ENCODE measurements at places on chromosomes 1 and 21.

DNA sequence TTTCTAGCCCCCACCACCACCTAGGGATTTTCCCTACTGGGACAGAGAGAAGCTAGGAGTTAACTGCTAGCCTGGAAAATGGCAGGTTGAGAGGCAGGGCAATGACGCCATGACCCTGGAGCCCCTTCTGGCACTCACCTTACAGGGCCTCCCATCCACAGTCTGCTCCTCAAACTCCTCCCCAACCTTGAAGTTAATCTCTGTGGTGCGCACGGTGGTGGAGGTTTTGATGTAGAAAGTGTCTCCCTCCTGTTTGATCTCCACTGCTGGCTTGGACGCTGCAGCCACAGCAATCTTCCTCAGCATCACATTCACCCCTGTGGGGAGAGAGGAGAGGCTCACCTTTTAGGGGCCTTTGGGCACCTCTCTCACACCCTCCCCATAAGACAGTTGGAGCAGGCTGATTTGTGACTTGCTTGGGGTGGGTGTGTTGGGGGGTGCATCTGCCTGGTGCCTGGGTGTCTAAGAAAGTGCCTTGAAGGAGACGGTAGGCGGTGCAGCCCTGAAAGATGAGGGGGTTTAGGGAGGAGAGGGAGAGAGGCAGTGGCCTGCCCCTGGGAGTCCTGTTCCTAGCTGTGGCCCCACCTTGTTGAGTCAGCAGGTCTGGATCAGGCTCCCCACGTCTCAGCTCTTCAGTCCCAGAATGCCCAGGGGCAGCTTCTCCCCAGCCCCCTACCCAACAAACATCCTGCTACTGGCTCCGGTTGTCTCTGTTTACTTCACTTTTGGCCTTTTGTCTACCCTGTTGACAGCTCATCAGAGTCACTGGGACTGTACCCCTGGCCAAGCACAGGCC, 4.4 kb downstream of the CRABP2 start:
- DNase-seq: no peak

DNA sequence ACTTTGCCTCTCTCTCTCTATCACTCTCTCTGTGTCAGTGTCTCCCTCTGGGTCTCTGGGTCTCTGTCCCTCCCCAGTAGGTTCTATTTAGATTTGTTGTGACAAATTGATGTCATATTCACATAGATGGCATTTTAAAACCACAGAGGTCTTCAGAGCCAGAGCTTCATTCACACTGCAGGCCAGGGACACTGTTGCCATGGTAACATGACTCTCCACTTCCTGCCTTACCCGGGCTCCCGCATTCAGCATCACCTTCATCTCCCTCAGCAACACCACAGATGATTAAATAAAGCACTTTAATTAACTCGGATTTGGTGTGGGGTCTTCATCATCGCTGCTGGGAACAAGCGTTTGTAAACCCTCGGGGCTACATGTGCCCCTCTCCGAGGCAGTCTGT, 132.6 kb downstream of the ETS2 start:
- DNase-seq: no peak

DNA sequence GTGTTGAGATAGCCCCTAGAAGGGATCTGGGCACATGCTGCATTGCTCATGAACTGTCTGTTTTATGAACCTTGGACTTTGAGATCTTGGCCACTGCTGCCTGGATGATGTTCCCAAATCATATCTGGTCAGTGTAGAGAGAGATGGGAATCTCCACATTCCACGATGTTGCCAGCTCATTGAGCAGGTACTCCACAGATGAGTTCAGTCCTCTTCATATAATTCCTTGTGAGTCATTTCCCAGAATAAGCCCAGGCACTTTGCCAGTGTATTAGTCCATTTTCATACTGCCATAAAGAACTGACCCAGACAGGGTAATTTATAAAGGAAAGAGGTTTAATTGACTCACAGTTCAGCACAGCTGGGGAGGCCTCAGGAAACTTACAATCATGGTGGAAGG, 254.0 kb upstream of the RUNX1 start:
- DNase-seq: peak; percentile 86

GRCh38 chr1:46408356-46409062, 14.4 kb downstream of the FAAH start:
- DNase-seq: no peak

DNA sequence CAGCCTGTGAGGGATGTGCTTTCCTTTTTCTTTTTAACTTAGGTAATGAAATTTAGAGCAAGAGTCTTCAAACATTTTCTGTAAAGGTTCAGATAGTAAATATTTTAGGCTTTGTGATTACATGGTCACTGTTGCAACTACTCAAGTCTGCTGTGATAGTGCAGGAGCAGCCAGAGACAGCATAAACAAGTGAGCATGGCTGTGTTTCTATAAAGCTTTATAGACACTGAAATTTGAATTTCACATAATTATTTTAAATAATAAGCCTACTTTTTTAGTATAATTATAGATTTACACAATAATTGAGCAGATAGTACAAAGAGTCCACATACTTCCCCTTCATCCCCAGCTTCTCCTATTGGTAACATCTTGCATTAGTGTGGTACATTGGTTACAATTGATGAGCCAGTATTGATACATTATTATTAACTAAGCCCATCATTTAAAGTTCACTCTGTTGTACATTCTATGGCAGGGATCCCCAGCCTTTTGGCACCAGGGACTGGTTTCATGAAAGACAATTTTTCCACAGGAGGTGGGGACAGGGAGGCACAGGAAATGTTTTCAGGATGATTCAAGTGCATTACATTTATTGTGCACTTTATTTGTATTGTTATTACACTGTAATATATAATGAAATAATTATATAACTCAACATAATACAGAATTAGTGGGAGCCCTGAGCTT, 3.0 kb downstream of the ATF6 start:
- DNase-seq: no peak

GRCh38 chr1:217891966-217892365, 260.8 kb downstream of the SPATA17 start:
- DNase-seq: no peak

DNA sequence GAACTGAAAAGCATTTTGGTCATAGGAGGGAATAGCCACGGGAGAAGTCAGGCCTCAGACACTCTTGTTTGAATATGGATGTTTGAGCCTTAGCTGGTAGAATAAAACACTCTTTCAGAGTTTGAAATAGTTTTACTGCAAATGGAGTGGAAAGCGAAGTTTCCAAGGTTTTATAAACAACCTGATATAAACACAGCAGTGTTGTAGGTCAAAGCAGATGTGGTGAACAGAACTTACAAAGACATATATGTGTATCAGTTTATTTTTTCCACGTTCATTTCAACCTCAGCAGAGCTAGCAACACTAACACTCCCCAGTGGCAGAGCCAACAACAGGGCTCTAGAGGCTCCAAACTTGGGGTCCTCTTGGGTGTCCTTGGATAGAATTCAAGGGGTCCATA, 89.9 kb downstream of the WLS start:
- DNase-seq: no peak

DNA sequence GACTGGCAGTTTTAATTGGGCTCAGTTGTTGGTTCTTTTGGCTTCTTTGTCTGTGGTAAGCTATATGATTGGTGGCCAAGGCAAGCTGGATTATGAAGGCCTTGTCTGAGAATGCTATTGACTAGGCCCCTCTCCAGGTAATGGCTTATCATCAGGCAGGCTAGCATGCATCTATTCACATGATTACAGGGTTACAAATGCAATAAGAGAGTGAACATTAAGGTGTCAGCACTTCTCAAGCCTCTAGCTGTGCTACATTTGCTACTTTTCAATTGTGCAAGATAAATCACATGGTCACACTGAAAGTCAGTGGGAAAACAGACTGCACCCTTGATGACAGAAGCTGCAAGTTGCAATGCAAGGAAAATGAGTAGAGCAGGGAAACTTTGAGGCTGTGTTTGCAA, 550.9 kb upstream of the TMPRSS15 start:
- no peak for DNase-seq

- DNase-seq: no peak
Measured at GRCh38 chr1:231986631-231987336, 360.2 kb downstream of the DISC1 start.

All from myocyte (in vitro differentiated cells).